Retinal pigment epithelial cell (primary cell): ENCODE measurements at places on chromosomes 6 and 20.

- no peak for DNase-seq
Observed at GRCh38 chr6:128754658-128755256, 128.2 kb upstream of the LAMA2 start.

- no peak for DNase-seq
Observed at GRCh38 chr20:56181583-56181982, 66.9 kb upstream of the MC3R start.

DNA sequence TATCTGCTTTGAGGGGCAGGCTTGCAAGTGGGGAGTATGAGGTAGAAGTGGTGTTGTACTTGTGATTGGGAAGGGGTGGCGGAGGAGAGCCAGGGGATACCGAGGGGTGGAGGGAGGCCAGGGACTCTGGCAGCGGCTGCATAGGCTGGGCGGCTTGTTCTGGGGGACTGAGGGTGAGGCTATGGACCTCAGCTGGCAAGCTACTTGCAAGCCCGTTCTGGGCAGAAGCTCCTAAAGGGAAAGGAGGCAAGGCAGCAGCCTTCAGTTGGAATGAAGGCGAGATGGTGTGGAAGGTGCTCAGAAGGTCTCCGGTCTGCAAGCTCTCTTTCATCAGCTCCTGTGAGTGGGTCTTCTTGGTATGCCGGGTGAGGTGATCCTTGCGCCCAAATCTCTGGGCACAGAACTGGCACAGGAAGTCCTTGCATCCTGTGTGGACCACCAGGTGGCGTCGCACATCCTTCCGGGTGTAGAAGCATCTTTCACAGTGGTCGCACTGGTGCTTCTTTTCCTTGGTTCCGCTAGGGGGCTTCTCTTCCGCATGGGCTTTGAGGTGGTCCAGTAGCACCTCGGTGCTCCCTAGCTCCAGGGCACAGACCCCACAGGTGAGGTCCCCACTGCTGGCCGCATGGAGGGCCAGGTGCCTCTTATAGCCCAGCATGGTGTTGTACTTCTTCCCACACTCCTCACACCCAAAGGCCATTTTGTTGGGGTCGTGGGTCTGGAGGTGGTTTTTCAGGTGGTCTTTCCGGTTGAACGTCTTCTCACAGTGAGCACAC is 66.0 kb downstream of the PLAGL1 start:
- DNase-seq = no peak

GRCh38 chr6:29887819-29888776 is 54.2 kb upstream of the HLA-A start:
- DNase-seq = no peak

- DNase-seq = no peak
Observed at GRCh38 chr20:37729909-37730308, 36.1 kb downstream of the CTNNBL1 start.

GRCh38 chr6:158897236-158897635 is 78.1 kb upstream of the EZR start:
- DNase-seq = no peak

- no peak for DNase-seq
Observed at GRCh38 chr6:81843302-81843701, 90.8 kb upstream of the TENT5A start.

DNA sequence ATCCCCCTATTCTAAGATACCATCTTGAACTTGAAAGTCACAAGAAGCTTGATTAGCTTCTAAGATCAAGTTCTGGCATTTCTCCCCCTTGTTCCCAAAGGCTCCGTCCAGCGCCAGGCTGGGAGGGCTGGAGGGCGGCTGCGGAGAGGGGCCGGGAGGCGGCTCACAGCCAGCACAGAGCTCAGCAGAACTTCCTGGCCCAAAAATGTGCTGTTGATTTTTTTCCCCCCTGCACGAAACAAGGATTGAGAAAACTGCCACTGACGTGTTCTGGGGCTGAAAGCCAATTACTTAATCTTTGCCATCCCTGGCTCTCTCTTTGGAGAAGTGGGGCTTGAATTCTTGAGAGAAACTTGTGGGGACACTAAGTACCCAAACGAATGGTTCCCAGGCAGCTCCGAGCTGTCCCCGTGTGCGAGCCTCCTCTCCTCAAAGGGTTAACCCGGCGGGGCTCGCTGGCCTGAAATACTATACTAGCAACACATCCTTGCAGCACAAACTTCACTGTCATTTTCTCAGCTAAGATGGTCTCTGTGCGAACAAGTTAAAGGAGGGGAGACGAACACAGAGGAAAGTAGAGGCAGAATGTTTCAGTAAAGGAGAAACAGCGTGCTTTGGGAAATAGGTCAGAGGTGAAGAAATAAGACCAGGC is 452 bp downstream of the TRAF3IP2 start:
- DNase-seq = no peak

DNA sequence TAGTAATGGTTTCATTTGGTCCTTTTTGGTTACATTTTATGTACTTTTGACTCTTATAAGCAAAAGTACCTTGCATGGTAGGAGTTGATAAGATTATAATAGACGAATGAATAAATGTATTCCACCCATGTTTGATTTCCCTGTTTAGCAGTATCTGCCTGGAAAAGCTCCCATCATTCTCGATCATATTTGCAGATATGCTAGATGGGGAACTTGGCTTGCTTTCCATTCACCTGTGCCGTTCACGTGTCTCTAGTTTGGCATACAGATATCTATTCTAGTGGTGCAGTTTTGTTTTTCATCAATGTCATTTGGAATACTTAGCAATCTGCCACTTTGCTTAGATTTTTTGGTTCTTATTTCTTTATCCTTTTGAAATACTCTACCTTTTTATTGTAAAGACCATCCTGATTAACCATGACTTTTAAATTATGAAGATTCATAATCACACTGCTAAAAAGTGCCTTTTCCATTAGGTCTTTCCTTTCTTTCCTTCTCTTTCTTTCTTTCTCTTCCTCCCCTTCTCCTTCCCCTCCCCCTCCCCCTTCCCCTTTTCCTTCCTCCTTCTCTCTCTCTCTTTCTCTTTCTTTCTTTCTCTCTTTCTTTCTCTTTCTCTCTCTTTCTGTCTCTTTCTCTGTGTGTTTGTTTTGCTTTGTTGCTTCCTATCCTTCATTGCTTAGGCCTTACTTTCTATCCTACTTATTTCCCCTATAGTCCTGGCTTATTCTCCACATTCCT is 40.4 kb downstream of the ANKS1A start:
- no peak for DNase-seq

- DNase-seq = peak; percentile 68
Observed at GRCh38 chr6:106087548-106088325, 1.6 kb downstream of the PRDM1 start.

- DNase-seq = no peak
Observed at GRCh38 chr20:57078116-57078515, 188.3 kb downstream of the BMP7 start.

DNA sequence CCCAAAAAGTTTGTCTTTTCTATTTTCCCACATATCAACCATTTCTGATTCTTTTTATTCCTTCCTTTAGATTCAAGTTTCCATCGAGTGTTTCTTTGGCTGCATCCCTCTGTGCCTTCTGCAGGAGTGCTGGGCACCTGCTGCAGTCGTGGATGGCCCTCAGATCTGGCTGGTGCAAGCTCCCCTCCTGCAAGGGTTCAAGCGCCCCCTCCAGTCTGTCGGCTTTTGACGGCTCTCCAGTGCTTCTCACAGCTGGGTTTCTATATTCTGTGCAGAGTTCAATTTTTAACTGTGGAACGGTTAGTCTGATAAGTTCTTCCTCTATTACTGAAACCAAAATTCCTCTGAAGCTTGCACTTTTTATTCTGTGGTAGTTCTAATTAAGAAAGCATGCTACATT is 132.1 kb downstream of the HUS1B start:
- no peak for DNase-seq

GRCh38 chr6:25175681-25176080 is 103.5 kb upstream of the CARMIL1 start:
- DNase-seq = no peak

GRCh38 chr6:80469977-80470376 is 363.5 kb downstream of the BCKDHB start:
- no peak for DNase-seq

DNA sequence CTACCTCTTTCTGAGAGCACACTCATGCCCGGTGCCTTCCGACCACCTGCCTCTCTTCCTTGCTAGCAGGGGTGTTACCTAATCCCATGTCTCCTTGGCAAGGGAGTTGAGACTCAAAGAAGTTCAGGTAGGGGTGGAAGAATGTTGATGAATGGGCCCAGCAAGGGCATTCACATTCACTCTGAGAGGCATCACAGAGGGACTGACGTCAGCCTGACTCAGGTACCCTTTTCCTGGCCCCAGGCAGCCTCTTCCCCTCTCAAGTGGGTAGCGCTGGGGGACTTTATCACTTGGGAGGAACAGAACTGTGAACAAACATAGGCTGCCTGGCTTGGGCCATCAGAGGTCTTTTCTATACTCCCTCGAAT is 35.3 kb downstream of the HM13 start:
- DNase-seq = no peak

- DNase-seq = peak; percentile 95
Observed at GRCh38 chr6:162999575-163000285, 272.0 kb downstream of the PACRG start.

DNA sequence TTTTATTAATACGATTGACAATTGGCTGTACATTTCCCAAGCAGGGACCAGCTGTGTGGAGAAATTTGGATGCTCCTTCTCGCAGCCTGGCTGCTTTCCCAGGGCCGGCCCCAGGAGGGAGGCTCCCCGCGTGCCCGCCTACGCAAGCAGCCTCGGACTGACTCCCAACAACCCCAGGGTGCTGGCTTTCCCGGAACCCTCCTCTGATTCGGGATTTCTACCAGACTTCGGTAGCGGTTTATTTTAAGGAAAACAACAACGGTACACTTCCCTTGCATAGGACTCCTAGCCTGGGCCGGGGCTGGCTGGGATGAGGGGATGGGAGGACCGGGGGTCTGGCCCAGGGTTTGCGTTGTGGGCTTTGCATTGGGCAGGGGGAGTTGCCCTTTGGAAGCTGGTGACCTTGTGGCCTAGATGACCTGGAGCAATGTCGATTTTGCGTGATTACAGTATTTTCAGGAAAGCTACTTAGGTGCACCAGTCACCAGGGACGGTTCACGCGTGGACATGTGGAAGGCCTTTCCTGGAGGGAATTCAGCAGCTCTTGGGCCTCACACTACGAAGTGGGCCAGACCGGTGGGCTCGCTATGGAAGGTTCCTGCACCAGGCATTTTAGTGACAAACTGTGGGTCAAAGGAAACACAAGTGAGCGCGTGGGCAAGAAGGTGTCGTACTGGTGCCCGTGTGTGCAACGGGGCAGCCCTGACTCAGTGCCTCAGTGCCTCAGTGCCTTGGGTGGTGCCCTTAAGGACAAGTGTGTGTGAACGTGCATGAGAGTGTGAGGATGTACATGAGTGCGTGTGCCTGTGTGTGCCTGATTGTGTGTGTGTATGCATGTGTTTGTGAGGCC is 20.7 kb upstream of the PHACTR3 start:
- DNase-seq = no peak

DNA sequence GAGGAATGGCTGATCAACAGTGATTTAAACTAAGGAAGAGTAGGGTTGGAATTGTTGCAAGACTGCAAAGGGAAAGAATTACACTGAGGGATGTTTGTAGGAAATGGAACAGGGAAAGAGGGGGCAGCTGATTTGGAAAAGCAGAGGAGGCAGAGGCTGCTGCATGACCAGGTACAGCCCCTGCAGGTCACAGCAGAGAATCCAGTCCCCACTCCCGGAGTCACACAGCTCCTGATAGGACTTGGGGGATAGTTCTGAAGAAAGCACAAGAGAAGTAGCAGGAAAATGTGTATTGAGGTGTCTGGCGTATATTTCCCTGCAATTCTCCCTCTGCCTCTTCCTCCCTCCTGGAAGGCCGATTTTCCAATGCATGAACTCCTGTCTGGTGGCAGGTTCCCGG is 92.5 kb upstream of the PDE10A start:
- DNase-seq = no peak

GRCh38 chr20:37108676-37109075 is 12.9 kb upstream of the RBL1 start:
- DNase-seq = no peak

- DNase-seq = no peak
Observed at GRCh38 chr6:129513471-129513870, 196.5 kb downstream of the ARHGAP18 start.

DNA sequence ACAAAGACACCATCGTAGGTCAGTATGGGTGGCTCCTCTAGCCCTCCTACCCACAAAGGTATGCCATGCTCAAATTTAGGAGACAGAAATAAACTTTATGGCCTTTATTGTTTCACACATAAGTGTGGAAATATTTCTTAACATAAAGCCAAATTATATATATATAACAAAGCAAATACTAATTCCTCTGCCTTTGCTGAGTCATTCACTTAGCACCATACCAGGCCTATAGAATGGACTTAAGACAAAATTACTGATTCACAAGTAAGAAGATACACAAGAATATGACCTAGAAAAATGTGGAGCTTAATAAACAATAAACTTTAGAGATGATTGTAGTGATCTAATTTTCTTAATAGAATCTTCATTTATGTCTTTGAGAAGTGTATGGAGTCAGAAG is 5.2 kb downstream of the FRK start:
- DNase-seq = no peak

GRCh38 chr20:53281557-53282117 is 309.5 kb downstream of the TSHZ2 start:
- no peak for DNase-seq

- DNase-seq = no peak
Observed at GRCh38 chr6:127516662-127517273, 2.4 kb downstream of the MTCL3 start.

GRCh38 chr6:149473080-149474052 is 11.4 kb downstream of the ZC3H12D start:
- peak; percentile 31 for DNase-seq

DNA sequence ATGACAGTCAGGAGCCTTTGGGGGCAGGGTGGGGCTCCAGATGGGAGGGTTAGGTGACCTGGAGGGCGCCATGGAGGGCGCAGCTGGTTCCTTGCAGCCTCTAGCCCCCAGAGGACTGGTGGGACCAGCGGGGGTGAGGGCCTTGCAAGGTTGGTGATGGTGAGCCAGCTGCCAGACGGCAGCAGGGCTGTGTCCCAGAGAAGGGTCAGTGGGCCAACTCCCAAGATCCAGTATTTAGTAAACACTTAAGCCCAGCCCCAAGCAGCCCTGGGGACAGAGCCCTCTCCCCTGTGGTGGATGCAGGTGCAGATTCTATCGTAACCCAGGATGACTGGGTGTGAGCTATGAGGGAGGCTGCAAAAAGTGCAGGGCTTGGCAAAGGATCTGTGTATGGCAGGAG is 201.5 kb upstream of the RNF24 start:
- DNase-seq = no peak

DNA sequence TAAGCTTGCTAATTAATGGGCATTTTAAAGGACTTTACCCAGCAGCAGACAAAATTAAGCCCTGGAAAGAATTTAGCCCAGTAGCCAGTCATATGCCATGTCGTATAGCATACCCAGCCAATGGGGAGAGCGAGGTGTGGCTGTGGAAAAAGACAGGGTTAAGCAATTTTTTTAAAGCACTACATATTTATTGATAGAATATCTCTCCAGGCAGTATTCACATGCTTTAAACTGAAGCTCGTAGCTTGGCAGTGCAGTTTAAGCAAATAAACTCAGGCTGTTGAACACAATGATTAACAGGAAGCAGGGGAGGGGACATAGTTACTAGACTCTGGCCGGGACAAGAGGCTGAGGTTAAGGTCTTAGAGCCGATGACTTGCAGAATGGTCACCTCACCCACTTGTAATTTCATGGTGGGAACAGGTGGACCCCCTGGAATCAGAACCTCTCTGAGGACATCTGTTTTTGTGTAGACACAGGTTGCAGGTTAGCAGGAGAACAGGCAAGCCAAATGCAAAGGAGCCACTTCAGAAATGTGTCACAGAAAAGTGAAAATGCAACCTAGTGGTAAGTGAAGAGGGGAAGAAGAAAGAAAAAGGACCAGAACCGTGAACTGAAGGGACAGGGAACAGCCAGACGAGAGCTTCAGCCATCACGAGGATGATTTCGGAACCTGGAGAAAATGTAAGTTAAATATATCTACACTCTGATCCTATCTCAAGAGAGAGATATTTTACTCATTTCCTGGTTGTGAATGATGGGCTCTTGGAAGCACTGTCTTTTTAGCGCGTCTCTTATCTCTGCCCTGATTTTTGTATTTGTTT is 7.2 kb downstream of the GCNT2 start:
- DNase-seq = peak; percentile 93
